ENCODE measurements at places on chromosomes 5 and 9.

- no peak for DNase-seq
Observed at GRCh38 chr5:128038643-128039042, 44.9 kb upstream of the SLC12A2 start.

- DNase-seq, result no peak
Observed at GRCh38 chr5:160367261-160367660, 3.2 kb downstream of the C1QTNF2 start.

GRCh38 chr5:39073767-39074016 is 507 bp downstream of the RICTOR start:
- no peak for DNase-seq

DNA sequence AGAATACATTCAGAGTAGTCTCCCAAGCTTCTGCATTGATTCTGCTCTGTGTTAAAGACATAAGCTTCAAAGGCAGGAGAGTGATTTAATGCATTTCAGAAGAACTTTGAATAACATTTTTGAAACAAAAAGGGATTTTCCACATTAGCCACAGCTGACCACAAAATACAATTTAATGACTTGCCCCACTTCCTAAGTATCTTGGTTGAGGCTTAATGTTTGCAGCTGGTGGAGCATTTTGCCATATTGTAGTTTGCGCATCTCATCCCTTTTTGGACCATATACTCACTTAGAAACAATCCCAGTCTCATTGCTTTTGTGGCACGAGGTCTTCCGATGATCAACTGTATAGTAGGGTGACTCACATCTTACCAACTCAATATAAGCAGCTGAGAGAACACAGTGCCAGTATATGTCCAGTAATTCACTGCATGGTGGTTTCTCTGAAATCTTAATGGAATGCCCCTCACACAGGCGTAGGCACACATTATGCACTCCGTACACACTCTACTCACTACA is 455.8 kb upstream of the PTGER4 start:
- DNase-seq, result no peak

- DNase-seq, result no peak
Observed at GRCh38 chr9:132183715-132184114, 21.9 kb downstream of the NTNG2 start.

DNA sequence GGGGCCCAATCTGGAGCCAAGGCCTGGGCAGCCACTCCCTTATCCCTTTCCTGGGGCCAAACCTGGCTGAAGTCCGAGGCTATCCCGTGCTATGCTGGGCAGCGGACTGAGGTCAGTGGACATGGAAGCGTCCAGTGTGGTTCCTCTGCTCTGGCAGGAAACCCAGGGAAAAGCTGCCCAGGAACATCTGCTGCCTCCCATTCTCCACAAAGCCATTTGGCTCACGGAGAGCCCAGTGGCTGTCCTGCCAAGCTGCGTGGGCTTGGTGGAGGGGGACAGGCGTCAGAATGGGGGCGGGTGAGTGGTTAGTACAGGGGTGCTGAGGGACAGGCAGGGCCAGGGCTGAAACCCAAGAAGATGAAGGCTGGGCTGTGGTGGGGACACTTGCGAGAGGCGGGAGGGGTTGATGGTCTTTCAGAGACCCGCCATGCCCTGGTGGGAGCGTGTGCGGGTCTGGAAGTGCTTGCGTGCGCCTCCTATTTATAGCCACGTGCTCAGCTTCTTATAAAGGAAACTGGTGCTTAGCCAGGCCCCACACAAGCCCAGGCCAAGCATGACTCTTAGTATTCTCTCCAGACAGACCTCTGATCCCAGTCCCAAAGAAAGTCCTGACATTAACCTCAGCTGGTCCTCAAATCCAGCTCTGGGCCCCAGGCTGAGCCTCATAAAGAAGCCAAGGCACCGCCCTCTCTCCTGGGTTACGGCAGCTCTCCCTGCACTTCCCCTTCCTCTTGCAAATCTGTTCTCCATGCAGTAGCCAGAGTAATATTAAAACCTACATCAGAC is 9.4 kb upstream of the SLC6A7 start:
- no peak for DNase-seq

GRCh38 chr5:61052882-61053281 is 107.9 kb downstream of the NDUFAF2 start:
- no peak for DNase-seq

Measured in T-cell (primary cell).